ENCODE measurements at places on chromosomes 16 and 17. TPM values are rescaled to one million over a fixed set of nuclear protein-coding genes. Genes with fewer than 3 reads are reported as not detected.

The ZNF750 gene
- 0.85 TPM for polyA plus RNA-seq

The RASD1 gene
- 6.9 TPM for polyA plus RNA-seq

The OR2C1 gene
- polyA plus RNA-seq: not detected

The CACNG1 gene
- polyA plus RNA-seq: 340 TPM

The ADORA2B gene
- polyA plus RNA-seq: 6.2 TPM

The RGS11 gene
- 1.6 TPM for polyA plus RNA-seq

The SAMD14 gene
- polyA plus RNA-seq: 4.0 TPM

The REXO5 gene
- polyA plus RNA-seq: 4.3 TPM

The PNMT gene
- 5.0 TPM for polyA plus RNA-seq

The MPRIP gene
- polyA plus RNA-seq: 228 TPM

GRCh38 chr17:1192911-1193699 lies 13.3 kb upstream of the ABR start:
- no peak for DNase-seq

DNA sequence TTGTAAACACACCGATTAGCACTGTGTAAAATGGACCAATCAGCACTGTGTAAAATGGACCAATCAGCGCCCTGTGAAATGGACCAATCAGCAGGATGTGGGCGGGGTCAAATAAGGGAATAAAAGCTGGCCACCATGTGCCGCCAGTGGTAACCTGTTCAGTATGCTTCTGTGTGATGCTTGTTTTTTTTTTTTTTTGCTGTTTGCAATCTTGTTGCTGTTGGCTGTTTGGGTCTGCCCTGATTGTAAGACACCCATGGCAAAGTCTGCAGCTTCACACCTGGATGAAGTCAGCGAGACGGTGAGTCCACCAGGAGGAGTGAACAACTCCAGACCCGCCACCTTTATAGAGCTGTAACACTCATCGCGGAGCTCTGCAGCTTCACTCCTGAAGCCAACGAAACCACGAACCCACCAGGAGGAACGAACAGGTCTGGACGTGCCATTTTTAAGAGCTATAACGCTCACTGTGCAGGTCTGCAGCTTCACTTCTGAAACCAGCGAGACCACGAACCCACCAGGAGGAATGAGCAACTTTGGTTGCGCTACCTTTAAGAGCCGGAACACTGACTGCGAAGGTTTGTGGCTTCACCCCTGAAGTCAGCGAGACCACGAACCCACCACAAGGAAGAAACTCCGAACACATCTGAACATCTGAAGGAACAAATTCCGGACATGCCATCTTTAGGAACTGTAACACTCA lies 85.0 kb upstream of the MED9 start:
- no peak for DNase-seq

GRCh38 chr16:48546774-48547173 lies 63.2 kb downstream of the N4BP1 start:
- no peak for DNase-seq

DNA sequence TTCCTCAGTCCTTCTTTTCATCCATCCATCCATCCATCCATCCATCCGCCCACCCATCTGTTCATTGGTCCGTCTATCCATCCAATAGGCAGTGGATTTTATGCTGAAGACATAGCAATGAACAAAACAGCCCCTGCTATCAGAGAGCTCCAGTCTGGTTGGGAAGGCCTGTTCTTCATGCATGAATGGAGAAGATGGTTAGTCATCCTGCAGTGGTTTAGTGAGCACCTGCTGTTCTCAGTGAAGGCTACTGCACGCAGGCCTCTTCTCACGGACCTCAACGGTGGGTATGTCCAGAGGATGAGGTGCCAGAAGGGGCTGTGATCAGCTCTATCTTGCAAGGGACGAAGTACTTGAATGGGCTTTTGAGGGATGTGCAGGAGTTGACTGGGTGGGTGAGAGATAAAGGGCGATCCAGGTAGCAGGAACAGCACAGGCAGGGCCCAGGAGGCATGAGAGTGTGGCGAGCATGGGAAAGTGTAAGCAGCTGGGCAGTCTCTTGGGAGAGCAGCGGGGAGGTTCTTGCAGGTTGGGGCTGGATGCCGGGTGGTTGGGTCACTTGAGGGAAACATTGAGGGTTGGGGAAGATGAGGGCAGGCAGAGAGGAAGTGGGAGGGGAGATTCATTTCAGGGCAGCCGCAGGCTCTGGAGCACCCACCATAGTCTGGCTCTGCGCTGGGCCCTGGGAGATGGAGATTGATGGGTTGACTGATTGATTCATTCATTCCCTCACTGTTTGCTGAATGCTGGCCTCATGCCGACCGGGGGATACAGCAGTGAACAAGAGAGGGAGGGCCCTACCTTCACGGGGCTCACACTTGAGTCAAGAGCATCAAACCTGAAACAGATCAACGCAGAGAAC lies 115.0 kb upstream of the CIBAR2 start:
- DNase-seq: no peak

DNA sequence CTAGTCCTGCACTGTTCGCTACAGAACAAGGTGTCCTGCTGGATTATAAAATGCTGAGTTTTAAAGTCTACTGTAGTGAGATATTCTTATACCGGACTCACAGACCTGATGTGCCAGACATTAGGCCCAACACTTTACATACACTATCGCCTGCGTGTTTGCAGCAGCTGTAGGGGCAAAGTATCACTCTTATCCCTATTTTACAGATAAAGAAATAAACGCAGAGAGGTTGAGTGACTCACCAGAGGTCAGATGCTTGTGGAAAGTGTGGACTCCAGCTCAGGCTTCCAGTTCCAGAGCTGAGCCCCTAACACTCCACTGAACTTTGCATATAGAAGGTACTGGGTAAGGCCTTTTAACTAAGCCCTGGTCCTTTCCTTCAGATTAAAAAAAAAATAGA lies 47.4 kb downstream of the PLXDC1 start:
- no peak for DNase-seq

- DNase-seq: no peak
These were observed 8.6 kb upstream of the NFATC3 start for GRCh38 chr16:68076560-68076959.

GRCh38 chr16:81542609-81543570 lies 98.3 kb downstream of the CMIP start:
- no peak for DNase-seq

DNA sequence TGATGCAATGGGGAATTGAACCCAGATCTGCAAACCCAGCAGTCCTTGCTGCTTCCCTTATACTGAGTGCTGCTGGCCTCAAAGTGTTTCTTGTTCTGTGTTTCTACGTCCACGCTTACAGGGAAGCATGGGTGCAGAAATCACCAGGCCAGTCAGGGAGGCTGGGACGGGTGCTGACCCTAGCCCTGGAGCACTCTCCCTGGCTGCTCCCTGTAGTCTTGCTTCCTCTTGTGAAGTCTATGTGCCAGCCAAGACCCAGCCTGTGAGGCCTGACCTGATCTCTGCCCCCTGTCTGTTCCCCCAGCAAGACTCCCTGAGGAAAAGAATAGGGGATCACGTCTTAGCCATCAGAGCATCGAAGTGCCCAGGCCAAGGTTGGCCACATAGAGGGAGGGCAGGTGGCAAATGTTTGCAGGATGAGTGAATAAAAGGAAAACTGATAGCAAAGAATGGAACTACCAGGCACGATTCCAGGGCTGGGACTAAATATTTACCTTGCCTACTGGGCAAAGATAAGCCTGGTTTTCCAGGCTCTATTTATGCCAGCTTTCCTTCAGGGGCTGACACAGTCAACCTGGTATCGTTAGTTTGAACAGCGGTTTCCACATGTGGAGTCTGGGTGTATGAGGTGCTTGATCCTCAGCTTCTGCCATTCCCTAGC lies 41.2 kb upstream of the RHOT1 start:
- no peak for DNase-seq

- DNase-seq: peak; percentile 78
These were observed 4.9 kb downstream of the TNRC6C start for GRCh38 chr17:77963441-77963840.

GRCh38 chr17:75654176-75654575 lies 12.8 kb downstream of the RECQL5 start:
- DNase-seq: no peak

DNA sequence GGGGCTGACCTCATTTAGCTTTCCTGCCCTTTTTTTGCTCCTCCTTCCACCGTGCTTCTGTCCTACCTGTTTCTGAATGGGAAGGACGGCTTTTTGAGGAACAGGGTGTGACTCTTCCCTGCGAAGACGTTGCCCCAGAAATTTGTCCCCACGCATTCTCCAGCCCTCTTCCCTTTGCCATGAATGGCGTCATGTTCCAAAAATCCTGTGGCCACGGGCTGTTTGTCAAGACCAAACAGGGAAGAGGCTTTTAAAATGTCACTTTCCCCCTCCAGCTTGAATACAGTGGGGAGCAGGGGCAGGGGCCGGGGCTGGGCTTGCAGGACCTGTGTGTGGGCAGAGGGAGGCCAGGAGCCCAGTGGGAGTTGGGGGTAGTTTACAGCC lies 13.9 kb downstream of the MPRIP start:
- DNase-seq: no peak

DNA sequence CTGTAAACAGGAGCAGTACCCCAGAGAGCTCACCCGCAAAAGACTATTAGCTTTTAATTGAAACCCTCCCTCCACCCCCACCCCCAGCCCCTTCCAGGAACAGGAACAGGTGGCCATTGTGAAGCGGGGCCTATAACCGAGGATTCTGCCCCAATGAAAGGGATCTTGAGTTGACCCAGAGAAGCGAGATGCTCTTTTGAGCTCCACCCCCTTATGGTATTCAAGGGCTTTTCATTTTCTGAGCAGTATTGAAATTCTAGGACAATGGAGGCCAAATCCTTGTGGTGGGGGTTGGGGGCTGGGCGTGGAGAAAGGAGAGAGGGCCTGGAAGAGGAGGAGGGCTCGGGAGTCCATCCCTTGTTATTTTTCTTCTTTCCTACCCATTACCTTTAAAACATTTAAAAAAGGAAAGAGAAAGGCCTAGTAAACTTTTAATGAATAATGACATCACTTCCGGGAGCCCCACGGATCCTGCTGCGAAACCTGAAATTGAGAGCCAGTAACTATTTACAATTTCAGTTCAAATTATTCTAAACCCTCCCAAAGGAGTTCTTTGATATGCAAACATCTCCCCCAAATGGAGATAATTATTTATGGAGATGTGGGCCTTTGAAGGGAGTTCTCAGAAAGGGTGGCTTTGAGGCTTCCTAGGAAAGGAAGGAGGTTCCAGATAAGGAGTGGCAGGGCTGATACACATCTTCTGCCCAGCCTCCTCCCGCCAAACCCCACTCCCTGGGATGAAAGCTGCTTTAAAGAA lies 30.5 kb downstream of the HS3ST3B1 start:
- DNase-seq: no peak

- DNase-seq: no peak
These were observed 2.1 kb upstream of the GPS2 start for GRCh38 chr17:7317161-7317803.

- peak; percentile 75 for DNase-seq
These were observed 73.6 kb downstream of the METRNL start for GRCh38 chr17:83152745-83153611.

Measured in hindlimb muscle (tissue), 1 donor.